ENCODE measurements at places on chromosomes 3 and 15.
A peak's percentile ranks its signal among the peaks of the same experiment; 100 is the strongest.

DNA sequence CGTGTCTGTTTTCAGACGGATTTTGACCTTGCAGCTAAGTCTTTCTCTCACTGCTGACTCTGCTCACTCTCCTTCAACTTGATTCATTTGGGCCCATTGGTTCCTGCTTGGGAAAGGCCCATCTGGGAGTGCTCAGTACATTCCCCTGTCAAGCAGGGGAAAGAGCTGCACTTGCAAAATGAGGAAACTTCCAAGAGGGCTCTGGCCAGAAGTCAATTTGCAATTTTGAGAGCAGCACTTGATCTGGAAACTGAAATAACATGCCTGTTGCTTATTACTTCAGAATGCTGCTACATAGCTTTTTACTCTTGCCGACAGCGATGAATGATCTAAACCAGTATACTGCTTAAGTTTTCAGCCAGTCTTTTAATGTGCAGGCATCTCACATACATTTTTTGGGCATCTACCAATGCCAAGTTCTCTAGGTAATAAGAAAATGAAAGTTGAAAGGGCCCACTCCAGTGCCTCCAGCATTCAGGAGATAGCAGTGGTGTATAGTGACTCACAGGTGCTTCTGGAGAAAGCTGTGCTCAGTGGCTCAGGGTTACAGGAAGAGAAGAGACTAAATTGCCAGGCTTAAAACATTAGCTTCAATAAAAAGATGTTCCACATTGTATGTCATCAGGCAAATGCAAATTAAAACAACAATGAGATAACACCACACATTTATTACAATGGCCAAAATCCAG lies 70.1 kb upstream of the RORA start:
- DNase-seq: no peak

DNA sequence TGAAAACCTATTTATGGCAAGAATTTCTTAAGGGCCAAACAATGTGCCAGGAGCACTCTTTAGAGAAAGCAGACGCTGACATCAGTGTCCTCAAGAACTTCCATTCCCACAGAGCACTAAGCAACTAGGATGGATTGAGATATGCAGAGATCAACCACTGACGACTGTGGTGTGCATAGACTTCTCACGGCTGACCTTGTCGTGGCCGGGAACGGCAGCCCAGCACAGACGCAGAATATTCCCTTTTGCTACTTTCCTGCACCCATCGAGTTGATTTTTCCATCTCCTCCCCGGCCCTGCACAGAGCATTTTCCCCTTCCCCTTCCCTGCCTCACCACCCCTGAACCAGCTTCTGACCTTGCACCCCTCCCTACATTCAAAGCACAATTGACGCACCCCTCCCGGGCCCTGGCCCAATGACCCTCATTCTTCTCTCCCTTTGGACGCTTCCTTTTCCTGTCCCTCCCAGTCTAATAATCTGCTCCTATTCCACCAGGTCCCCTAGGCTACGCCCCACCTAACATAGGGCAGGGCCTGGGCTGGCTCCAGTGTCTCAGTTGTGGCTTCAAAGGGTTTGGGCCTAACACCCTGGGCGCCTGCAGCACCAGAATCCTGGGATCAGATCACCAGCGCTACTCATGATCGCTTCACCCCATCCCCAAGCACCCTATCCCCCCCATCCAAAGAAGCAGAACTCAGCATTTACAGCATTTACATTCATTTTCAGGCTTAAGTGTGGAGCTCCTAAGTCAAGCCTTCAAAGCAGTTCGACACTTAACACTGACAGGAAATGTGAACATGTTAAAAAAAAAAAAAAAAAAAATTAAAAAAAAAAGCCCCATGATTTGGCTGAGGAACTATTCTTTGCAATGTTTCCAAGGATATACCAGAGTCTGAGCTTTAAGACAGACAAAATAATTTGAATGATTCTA lies 151.2 kb downstream of the FOXP1 start:
- no peak for DNase-seq

- DNase-seq: no peak
Measured at GRCh38 chr3:115982108-115982507, 358.8 kb downstream of the GAP43 start.

DNA sequence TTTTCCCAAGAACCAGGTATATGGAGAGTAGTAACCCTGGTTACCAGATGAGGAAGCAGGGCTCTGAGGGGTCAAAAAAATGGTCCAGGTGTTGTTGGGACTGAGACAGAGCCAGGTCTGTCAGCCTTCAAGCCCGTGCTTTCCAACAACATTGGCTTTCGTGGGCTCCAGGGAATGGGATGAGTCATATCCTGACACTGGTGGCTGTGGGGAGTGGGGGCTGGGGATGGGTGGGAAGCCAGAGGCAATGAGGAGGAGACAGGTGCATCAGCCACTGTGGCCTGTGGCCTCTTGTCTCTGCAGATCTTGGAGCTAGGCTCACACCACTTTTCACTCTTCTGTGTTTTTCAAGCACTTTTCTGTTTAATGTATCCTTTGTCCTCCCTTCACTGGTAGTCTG lies 38.2 kb downstream of the CORO2B start:
- no peak for DNase-seq

DNA sequence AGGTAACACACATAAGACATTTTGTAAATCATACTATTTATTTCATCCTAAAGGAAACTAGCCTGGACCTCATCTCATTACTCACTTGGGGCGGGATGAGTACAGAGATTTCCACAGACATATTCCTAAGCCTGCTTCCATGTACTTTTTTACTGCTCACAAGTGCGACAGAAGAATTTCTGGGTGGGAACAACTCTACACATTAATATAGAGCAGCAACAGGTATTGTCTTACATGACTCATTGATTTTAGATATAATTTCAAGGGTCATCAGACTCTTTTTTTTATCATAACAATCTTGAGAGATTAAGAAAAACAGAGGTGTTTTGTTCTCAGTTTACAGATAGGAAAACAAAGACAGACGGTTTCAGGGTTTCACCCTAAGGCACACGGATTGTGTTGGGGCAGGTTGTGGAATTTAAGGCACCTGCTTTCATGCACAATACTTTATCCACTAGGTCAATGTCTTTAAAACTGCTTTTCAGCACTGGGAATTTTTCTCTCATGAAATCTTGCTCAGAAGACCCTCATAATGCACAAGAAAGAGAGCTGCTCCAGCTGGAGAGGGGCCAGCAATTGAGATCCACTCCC lies 186.7 kb upstream of the CDIN1 start:
- no peak for DNase-seq

DNA sequence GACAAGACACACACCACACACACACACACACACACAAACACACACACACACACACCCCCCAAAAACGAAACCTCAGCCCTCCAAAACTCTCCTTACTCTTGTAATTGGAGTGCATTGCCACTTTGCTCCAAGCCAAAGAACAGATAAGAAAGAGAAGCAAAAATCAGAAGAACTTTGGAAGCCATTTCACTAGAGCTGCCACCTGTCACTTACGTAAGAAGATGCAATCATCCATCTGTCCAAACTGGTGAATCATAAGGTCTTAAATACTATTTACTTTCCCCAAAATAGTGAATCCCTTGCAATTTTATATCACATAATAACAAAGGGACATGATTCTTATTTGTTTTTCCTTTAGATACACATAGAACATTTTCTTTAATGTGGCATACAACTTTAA lies 285.4 kb downstream of the ZBTB20 start:
- no peak for DNase-seq

- no peak for DNase-seq
Measured at GRCh38 chr3:58107597-58107996, 99.4 kb downstream of the FLNB start.

DNA sequence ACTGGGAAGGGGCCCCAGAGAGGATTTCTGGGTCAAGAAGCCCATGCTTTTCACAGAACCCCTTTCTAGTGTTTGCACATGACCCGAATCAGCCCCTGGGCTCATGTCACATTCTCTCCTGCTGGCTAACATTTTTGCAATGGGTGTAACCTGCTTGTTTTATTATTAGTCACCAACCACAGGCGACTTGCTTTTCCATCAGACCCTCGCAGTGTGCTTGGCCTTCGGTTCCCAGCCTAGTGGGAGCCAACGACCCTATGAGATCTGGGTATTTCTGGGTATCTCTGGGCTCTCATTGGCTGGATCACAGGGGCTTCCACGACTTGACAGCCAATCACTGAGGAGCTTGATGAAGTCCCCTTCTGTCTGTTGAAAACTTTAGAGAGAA lies 11.0 kb upstream of the FBLN2 start:
- peak; percentile 78 for DNase-seq

DNA sequence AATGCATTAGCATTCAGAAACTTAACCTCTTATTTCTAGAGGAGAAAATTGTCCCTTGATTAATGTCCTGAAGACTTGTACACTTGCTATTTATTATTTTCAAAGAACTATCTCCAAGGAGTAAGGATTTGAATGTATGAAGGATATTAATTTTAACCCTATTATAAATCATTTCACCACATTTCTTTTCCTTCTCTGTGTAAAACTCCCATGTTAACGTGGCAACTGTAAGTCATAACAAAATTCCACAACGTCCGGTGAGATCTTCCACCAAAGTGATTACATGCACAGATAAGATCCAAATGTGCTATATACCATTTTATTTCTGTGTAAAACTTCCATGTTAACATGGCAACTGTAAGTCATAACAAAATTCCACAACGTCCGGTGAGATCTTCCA lies 229.1 kb upstream of the ARHGEF26 start:
- no peak for DNase-seq

DNA sequence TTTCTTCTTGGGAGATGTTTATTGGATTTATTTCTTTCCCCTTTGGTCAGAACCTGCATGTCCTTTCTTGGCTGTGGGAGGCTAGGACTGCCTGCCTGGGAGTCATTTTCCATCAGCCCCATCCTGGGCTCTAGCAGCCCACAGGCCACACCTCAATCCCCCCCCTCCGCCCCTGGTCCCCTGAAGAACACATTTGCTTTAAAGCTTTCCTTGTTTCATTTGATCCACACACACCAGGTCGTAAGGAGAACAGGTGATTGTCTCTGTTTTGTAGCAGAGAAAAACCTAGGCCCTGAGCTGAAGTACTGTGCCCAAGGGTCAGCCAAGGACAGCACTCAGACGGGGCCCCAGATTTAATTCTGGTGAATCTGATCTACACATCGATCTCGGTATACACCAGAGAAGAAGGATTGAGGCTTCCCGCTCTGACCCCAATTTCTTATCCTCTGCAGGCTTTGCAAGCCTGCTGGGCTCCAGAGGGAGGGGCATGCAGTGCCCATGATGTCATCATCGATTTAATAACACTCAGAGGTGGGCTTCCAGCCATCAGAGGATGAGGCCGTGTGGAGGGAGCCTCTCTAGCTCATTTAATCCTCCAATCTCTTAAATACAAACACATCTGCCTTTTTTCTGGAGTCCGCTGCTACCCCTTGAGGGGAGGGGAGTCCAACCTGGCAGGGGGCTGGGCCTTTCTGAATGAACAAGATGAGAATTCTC lies 1.7 kb upstream of the CLN6 start:
- no peak for DNase-seq

Data from H54 (cell line).